A673 (cell line): ENCODE measurements at places on chromosomes 5 and 9. TPM values are rescaled to one million over a fixed set of nuclear protein-coding genes. Genes with fewer than 3 reads are reported as not detected.
A peak's percentile ranks its signal among the peaks of the same experiment; 100 is the strongest.

The PPP3R2 gene
- not detected in 2 replicates for total RNA-seq

The IRX1 gene
- total RNA-seq = not detected in 2 replicates

The SLC46A2 gene
- total RNA-seq = not detected in 2 replicates

The STXBP1 gene
- 10.9 and 12.6 TPM in 2 replicates for total RNA-seq

The PCDHGB1 gene
- 7.6 TPM in 2 replicates for total RNA-seq

The RGS7BP gene
- total RNA-seq = 3.1 TPM in 2 replicates

The GABRA1 gene
- total RNA-seq = not detected in 2 replicates

The HMHB1 gene
- not detected in 2 replicates for total RNA-seq

The NEUROG1 gene
- total RNA-seq = not detected in 2 replicates

The ST8SIA4 gene
- 0.35 and 0.47 TPM in 2 replicates for total RNA-seq

GRCh38 chr5:149149942-149150341, 8.6 kb downstream of the ABLIM3 start:
- H3K36me3 ChIP-seq = no peaks in the 10 kb centered on the region
- H3K27ac ChIP-seq = no peak overlapping the region
- no peak for DNase-seq
- no peaks in the 10 kb centered on the region for H3K4me1 ChIP-seq

- peak overlapping the region; percentile 76 for H3K27ac ChIP-seq
- no peaks in the 10 kb centered on the region for H3K27me3 ChIP-seq
- H3K4me3 ChIP-seq = no peak overlapping the region
Measured at GRCh38 chr9:87533271-87533670, 35.6 kb downstream of the DAPK1 start.

GRCh38 chr5:8079056-8079455, 210.1 kb downstream of the MTRR start:
- no peaks in the 10 kb centered on the region for H3K27me3 ChIP-seq
- no peaks in the 10 kb centered on the region for H3K4me1 ChIP-seq
- no peaks in the 10 kb centered on the region for H3K36me3 ChIP-seq

DNA sequence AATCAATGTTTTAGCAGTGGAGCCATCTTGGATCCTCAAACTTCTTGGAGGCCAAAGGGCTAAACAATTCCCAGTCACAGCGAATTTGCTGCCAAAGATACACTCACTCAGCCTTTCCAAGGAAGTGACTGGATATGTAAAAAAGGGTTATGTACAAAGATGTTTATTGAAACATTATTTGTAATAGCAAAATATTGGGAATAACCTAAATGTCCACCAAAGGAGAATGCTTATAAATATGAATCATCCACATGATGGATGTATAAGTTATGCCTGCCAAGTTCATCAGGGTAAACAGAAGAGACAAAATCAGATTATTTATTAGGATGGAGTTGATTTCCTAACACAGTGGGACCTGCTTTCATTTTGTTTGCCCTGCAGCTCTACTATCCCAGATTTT, 145.2 kb upstream of the ABCA1 start:
- H3K27ac ChIP-seq = no peak overlapping the region
- H3K4me1 ChIP-seq = no peaks in the 10 kb centered on the region
- H3K36me3 ChIP-seq = no peaks in the 10 kb centered on the region
- H3K4me3 ChIP-seq = no peak overlapping the region
- H3K27me3 ChIP-seq = no peaks in the 10 kb centered on the region

DNA sequence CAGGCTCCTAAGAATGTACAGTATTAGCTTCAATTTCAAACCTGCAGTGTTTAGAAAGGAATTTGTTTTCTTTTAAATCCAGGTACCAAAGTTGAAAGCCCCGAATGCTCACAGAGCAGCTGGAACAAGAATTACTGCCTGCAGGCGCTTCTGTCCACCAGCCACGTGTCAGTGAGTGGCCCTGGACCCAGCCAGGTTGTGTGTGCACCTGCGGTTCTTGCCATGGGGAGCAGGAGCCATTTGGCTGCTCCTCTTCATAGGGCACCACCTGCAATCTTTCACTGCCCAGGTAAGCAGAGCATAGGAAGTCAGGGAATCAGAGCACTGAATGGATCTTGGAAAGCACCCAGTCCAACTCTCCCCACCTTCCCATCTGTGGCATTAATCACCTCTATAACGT, 79.5 kb upstream of the PIP5K1B start:
- H3K27me3 ChIP-seq = peaks cover 23% of the 10 kb centered on the region
- H3K27ac ChIP-seq = no peak overlapping the region
- DNase-seq = no peak
- H3K36me3 ChIP-seq = no peaks in the 10 kb centered on the region

GRCh38 chr9:121283080-121283398, 15.1 kb downstream of the GSN start:
- peak overlapping the region; percentile 69 for H3K27ac ChIP-seq
- no peak for DNase-seq
- H3K27me3 ChIP-seq = no peaks in the 10 kb centered on the region
- H3K4me1 ChIP-seq = peaks cover 76% of the 10 kb centered on the region

GRCh38 chr5:170382790-170383189, 6.4 kb downstream of the KCNMB1 start:
- H3K36me3 ChIP-seq = no peaks in the 10 kb centered on the region
- H3K27me3 ChIP-seq = no peaks in the 10 kb centered on the region
- H3K4me1 ChIP-seq = no peaks in the 10 kb centered on the region
- no peak overlapping the region for H3K27ac ChIP-seq
- no peak for DNase-seq

DNA sequence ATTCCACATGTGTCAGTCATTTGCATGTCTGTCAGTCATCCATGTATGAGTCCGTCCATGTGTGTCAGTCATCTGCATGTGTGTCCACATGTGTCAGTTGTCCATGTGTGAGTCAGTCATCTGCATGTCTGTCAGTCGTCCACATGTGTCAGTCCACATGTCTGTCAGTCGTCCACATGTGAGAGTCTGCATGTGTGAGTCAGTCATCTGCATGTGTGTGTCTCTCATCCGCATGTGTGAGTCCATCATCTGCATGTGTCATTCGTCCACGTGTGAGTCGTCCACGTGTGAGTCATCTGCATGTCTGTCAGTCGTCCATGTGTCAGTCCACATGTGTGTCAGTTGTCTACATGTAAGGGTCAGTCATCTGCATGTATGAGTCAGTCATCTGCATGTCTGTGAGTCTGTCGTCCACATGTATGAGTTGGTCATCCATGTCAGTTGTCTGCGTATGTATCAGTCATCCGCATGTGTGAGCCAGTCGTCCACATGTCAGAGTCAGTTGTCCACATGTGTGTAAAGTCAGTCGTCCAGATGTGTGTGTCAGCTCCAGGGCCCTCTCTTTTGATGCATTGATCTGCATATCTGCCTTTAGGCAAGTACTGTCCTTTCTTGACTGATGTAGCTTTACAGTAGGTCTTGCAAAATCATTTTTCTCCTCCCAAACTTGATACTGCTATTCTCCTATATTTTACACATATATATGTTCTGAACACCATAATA, 72.5 kb upstream of the CACNA1B start:
- H3K27ac ChIP-seq = no peak overlapping the region
- H3K27me3 ChIP-seq = no peaks in the 10 kb centered on the region
- H3K4me1 ChIP-seq = no peaks in the 10 kb centered on the region
- no peak overlapping the region for H3K4me3 ChIP-seq

DNA sequence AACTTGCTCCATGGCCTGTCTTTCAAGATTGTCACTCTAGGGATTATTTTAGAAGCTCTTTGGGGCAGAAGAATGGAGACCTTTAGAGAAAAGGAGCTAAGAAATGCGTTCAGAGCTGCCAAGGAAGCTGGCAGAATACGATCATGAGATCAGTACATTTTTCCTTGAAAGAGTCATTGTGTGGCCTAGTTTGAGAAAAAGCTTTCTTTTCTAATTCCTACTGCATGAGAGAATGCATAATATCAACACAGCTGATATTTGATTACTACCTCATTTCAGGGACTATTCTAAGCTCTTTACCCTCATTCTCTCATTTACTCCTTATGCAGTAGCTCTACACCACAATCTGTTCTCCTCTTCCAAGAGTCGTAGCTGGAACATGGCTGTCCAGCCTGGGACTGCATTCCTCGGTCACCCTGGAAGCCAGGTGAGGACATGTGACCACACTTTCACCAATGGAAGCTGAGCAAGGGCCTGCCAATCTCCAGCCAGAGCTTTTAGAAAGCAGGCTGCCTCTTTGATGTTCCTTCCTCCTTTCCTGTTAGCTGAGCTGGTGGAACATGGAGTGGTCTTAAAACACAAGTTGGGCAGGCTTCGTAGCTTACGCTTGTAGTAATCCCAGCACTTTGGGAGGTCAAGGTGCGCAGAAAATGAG, 99.3 kb upstream of the LHFPL2 start:
- H3K36me3 ChIP-seq = no peaks in the 10 kb centered on the region
- no peak overlapping the region for H3K27ac ChIP-seq
- H3K27me3 ChIP-seq = peaks cover 3% of the 10 kb centered on the region

GRCh38 chr5:179430193-179431175, 85.2 kb upstream of the ADAMTS2 start:
- no peaks in the 10 kb centered on the region for H3K27me3 ChIP-seq
- no peak for DNase-seq
- H3K4me3 ChIP-seq = no peak overlapping the region
- H3K36me3 ChIP-seq = no peaks in the 10 kb centered on the region
- H3K4me1 ChIP-seq = no peaks in the 10 kb centered on the region
- H3K27ac ChIP-seq = no peak overlapping the region

DNA sequence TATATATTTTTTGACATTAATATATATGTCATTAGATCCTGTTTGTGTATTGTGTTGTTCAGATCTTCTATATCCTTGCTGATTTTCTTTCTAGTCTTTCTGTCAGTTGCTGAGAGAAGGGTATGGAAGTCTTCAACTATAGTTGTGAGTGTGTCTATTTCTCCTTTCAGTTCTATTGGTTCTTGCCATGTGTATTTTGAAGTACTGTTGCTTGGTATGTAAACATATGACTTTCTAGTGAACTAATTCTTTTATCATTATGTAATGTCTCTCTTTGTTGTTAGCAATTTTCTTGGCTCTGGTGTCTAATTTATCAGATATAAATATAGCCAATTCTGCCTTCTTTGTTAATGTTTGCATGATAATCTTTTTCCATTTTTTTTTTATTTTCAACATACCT, 84.3 kb upstream of the CAST start:
- no peaks in the 10 kb centered on the region for H3K27me3 ChIP-seq
- H3K4me1 ChIP-seq = peaks cover 13% of the 10 kb centered on the region
- DNase-seq = no peak
- H3K27ac ChIP-seq = no peak overlapping the region

- H3K27me3 ChIP-seq = no peaks in the 10 kb centered on the region
- H3K36me3 ChIP-seq = no peaks in the 10 kb centered on the region
- H3K4me3 ChIP-seq = no peak overlapping the region
- DNase-seq = no peak
- H3K27ac ChIP-seq = no peak overlapping the region
- H3K4me1 ChIP-seq = no peaks in the 10 kb centered on the region
Measured at GRCh38 chr5:163878490-163878889, 373.1 kb downstream of the MAT2B start.

DNA sequence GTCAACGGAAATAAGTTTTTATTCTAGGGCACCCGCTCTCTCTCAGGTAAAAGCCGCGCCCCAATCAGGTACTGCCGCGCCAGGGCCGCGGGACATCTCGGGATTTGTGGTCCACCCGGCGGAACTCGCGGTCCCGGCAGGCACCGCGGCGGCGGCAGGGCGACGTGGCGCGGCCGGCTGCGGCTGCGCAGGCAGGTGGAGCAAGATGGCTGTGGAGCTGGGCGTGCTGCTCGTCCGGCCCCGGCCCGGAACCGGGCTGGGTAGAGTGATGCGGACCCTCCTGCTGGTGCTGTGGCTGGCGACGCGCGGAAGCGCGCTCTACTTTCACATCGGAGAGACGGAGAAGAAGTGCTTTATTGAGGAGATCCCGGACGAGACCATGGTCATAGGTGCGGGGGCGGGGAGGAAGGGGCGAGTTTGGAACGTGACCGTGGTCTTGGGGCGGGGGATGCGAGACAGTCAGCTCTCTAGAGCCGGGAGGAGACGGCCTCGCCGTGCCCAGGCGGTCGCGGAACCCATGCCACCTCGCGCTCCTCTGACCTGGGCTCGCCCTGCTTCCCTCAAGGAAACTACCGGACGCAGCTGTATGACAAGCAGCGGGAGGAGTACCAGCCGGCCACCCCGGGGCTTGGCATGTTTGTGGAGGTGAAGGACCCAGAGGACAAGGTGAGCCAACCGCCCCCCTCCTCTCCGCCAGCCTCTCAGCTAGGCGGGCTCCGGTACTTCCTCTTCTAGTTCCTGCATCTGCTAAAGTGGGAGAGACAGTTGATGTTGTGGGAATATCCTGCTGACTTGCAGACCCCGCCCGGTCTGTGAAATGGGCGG, at the start of gene TMED9:
Gene TMED9, plus strand, starts transcription at position 194 of the 825 bp plus-strand sequence. Its CDS starts 12 bp downstream, at position 206.
- no peaks in the 10 kb centered on the region for H3K4me1 ChIP-seq
- peak within 1 kb of the TSS; percentile 66 for H3K4me3 ChIP-seq
- H3K27ac ChIP-seq = peak within 1 kb of the TSS; percentile 67
- DNase-seq = peak; percentile 81
- peaks cover 6% of the 10 kb centered on the region for H3K27me3 ChIP-seq

DNA sequence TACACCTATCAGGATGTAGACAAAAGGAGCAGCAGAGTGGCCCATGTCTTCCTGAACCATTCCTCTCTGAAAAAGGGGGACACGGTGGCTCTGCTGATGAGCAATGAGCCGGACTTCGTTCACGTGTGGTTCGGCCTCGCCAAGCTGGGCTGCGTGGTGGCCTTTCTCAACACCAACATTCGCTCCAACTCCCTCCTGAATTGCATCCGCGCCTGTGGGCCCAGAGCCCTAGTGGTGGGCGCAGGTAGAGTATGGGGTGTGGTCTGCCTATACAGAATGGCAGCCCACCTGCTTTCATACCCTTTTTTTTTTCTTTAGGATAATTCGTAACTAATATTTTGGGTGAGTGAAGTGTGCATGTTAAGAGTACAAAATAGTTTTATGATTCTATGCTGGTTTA, 1.1 kb downstream of the SLC27A6 start:
- no peak for DNase-seq
- no peak overlapping the region for H3K4me3 ChIP-seq
- H3K27me3 ChIP-seq = peaks cover 24% of the 10 kb centered on the region
- no peaks in the 10 kb centered on the region for H3K36me3 ChIP-seq
- no peaks in the 10 kb centered on the region for H3K4me1 ChIP-seq

- H3K27me3 ChIP-seq = no peaks in the 10 kb centered on the region
- DNase-seq = no peak
- no peaks in the 10 kb centered on the region for H3K4me1 ChIP-seq
- H3K36me3 ChIP-seq = no peaks in the 10 kb centered on the region
Measured at GRCh38 chr5:125720348-125720685, 702.9 kb upstream of the GRAMD2B start.

DNA sequence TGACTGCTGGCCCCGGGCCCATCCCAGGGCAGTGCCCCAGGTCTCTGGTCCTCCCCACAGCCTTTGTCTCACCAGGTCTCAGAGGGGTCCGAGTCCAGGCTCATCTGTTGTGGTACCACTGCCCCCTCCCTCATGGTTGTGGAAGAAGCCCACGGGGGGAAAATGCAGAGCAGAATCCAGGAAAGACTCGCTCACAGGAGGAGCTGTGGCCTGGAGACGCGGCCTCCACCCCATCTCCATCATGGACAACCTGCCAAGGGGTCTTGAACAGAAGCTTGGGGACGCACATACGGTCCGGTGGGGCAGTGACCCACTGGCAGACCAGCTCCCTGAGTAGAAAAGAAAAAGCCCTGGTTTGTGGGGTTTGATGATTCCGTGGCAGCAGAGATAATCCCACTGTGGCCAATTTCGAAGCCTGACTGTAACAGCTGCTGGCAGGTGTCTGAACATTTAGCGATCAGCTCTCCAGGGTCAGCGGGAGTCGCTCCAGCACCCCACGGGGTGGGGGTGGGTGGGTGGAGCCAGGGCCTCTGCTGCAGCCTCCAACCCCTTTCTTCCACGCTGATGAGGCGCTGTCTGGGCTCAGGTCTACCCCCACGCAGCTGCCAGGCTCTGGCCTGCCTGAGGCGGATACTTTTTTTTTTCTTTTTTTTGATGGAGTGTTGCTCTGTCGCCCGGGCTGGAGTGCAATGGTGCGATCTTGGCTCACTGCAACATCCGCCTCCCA, 1.9 kb upstream of the GRIN1 start:
- DNase-seq = no peak

- H3K36me3 ChIP-seq = peaks cover 46% of the 10 kb centered on the region
- peak overlapping the region; percentile 80 for H3K4me3 ChIP-seq
- peaks cover 33% of the 10 kb centered on the region for H3K4me1 ChIP-seq
- H3K27ac ChIP-seq = peak overlapping the region; percentile 98
- peak; percentile 99 for DNase-seq
Measured at GRCh38 chr5:72307968-72308852, 11.8 kb downstream of the MRPS27 start.
